ENCODE measurements at places on chromosomes 16 and 17.

DNA sequence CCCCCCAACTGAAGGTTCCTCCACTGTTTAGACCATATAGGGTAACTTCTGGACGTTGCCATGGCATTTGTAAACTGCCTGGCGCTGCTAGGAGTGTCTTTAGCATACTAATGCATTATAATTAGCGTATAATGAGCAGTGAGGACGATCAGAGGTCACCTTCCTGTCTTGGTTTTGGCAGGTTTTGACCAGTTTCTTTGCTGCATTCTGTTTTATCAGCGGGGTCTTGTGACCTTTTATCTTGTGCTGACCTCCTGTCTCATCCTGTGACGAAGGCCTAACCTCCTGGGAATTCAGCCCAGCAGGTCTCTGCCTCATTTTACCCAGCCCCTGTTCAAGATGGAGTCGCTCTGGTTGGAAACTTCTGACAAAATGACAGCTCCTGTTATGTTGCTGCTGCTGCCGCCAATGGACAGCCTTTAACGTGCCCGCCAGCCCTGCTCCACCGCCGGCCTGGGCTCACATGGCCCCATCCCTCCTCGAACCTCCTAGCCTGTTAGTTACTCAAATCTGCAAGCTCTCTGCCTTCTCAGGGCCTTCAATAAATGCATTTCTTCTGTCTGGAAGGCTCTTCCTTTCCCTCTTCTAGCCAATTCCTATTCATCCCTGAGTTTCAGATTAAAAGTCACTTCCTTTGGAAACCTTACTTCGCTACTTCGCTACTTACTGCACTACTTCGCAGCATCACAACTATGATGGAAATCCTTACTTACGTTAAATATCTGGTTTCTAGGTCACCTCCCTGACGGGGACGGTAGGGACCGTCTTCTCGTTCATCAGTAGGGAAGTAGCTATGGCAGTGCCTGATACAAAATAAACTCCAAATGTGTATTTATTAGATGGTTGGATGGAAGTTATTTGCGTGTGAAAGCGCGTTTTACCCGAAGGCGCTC is 640 bp upstream of the NAGLU start:
- no peak for DNase-seq

GRCh38 chr16:58421059-58421458 is 28.8 kb downstream of the GINS3 start:
- no peak for DNase-seq

GRCh38 chr17:78803186-78803845 is 21.2 kb upstream of the CYTH1 start:
- no peak for DNase-seq

DNA sequence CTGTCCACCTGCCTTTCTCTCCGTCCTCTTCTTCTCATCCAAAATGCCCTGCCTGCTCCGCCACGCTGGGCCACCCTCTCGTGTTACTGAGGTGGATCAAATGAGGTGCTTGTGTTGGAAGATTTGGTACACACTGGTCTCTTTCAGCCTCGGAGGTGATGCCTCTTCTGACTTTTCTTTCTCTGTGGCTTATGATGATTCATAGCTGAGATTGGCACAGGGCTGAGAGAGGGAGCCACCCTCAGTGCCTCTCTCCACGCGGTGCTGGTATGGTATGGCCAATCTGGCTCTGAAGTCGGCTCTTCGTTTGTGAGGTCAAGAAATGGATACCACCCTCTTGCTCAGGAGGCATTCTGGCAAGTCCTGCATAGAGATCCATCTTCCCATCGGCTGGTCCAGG is 82.4 kb downstream of the PLCG2 start:
- DNase-seq = no peak

GRCh38 chr17:56608944-56609343 is 15.4 kb downstream of the NOG start:
- DNase-seq = no peak
